Activated T-cell treated with anti-CD3 and anti-CD28 coated beads for 48 hours (primary cell): ENCODE measurements at places on chromosomes 1 and 21.

DNA sequence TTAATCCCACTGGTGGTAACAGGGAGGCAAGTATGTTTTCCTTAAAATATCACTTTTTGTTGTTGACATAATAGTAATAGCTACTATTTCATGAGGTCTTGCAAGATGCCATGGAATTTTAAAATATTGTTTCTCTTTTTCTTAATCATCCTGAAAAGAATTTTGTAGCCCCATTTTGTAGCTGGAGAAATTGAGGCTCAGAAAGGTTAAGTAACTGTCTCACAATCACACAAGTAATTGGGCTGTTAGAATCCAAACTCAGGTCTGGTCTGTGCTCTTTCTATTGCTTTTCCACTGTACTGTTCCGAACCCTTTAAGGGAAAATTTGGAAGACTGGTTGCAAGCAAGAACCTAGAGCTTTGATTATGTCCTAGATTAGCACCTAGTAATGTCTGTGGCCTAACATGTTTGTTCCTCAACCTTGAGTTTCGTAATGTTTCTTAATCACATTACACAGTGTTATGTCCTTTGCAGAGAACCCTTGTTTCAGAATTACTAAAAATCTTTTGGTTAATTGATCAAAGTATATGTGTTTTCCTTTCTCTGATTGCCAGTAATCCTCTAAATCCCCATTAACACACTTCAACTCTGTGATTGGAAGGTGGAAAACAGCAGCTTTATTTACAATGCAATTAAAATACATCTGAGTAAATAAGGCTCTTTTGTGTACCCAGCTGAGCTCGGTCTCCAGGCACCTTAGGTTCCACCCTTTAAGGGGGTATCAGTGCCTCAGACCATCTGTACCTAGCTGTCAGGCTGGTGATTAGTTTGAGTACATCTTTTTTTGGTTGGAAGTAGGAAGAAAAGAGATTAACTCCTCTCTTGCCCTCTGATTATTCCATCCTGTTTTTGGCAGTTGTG lies 10.4 kb downstream of the LRRC42 start:
- DNase-seq = no peak

- DNase-seq = no peak
These were observed 37.3 kb downstream of the AHDC1 start for GRCh38 chr1:27566462-27567145.

DNA sequence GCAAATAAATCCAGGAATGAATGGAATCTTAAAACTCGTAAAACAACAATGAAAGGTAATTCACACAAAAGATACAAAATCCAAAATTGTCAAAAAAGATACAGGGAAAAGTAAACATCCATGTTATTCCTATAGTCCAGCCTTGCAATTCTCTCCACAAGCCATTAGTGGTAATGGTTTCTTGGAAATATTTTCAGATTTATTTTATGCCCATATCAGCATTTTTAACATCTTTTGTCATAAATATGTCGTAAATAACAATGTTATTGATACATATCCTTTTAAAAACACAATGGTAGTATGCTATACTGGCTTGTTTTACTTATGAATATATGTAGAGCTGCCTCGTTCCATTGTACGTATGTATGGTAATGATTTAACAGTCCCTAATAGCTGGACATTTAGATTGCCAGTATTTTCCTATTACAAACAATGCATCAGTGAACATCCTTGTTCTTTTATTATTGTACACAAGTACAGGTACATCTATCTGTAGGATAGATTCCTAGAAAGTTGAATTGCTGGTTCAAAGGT lies 30.6 kb downstream of the DNTTIP2 start:
- DNase-seq = no peak

- DNase-seq = no peak
These were observed 50.3 kb downstream of the ARHGEF16 start for GRCh38 chr1:3504822-3505153.
